ENCODE measurements at places on chromosomes 3 and 15.

DNA sequence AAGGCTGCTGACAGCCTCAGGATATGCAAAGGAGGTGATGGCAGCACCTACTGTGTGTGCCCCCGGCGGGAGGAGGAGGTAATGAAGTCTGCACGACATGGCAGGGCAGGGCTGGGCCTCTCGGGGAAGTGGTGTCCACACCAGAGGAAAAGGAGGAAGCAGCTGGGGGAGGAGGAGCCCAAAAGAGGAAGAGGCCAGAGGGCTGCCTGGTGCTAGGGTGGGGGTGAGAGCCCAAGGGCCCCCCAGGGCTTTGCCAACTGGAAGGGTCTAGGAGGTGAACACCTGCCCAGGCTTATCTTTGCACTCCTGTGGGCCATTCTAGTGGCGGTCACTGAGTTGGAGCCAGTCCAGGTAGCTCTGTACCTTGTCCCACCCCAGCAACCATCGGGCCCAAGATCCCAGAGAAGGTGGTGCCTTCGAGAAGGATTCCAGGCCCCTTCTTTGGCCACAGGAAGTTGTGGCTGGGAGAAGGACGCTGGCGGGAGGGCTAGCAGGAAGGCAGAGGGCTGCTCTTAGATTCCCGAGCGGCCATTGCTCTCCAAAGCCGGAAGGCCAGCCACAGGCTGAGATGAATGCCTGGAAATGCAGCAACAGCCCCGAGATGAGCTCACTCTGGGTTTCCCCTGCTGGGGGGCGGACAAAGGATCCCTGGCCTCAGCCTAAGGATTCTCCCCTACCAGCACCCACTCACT is 7.0 kb downstream of the GNAI2 start:
- no peak for DNase-seq

- DNase-seq, result no peak
These were observed 168.0 kb upstream of the STT3B start for GRCh38 chr3:31364711-31365110.

DNA sequence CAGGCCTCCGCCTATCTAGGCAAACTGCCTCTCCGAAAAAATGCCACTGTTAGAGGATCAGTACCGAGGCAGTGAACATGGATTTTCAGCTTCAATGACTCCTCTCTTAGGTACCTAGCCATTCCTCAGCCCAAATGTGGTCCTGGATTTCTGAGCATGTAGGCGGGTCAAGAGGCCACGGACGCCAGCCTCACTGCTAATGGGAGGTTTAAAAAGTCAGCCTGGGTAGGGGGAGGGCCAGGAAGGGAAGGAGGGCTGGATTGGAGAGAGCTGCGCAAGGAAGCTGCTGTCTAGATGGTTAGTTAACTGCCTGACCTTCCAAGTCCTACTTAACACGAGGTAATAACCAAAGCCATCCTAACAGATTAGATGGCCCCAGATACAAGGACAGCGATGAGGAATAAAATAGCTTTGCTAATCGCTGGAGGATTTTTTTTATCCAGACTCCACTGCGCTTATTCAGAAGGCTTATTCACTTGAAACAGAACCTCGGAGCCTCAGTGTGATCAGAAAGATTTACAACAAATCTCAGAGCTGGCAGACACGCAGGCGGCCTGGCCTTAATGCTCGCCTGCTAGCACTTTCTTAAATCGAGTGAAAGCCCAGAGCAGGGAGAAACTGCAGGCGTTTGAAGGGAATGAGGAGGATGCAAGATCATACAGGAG is 34.3 kb downstream of the TLE3 start:
- DNase-seq, result no peak

GRCh38 chr15:52498706-52499105 is 30.0 kb downstream of the MYO5A start:
- DNase-seq, result no peak

GRCh38 chr15:80615783-80616391 is 79.2 kb upstream of the ABHD17C start:
- no peak for DNase-seq
